ENCODE measurements at places on chromosomes 6 and 20. TPM values are rescaled to one million over a fixed set of nuclear protein-coding genes. Genes with fewer than 3 reads are reported as not detected.

DNA sequence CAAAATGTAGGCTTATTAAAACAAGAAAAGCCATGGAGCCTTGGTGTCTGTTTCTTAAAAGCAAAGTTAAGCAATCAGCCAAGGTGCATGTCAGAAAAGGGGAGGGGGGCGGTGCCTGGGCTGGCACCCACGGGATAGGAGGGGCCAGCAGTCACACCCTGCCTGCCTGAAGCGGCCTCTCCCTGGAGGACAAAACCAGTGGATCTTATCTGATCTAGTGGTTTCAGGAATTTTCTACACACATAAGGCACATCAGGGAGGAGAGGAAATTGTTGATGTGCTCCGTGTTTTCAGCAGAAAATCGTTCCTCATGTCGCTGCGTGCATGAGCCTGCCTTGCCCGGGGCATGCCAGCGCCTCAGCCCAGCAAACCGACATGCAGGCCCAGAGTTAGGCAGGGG lies 276.4 kb downstream of the TAF4 start:
- H3K36me3 ChIP-seq = no peaks in the 10 kb centered on the region
- H3K4me3 ChIP-seq = no peak overlapping the region
- DNase-seq = peak; percentile 15
- no peaks in the 10 kb centered on the region for H3K4me1 ChIP-seq
- H3K27ac ChIP-seq = no peak overlapping the region

DNA sequence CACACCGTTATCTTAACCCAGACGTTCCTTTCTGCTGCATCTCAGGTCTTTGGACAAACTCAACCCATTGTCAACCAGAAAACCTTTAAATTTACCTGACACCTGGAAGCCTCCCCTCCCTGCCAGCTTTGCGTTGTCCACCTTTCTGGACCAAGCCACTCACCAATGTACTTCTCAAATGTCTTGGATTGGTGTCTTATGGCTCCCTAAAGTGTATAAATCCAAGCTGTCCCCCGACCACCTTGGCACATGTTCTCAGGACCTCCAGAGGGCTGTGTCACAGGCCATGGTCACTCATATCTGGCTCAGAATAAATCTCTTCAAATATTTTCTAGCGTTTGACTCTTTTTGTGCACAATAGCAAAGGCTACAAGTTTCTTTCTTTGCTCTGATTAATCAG lies 250.0 kb downstream of the DLL1 start:
- peaks cover 5% of the 10 kb centered on the region for H3K4me1 ChIP-seq
- H3K4me3 ChIP-seq = no peak overlapping the region
- H3K36me3 ChIP-seq = no peaks in the 10 kb centered on the region
- DNase-seq = no peak
- H3K27me3 ChIP-seq = no peaks in the 10 kb centered on the region

- H3K4me1 ChIP-seq = peaks cover 2% of the 10 kb centered on the region
- peak; percentile 45 for DNase-seq
- H3K36me3 ChIP-seq = no peaks in the 10 kb centered on the region
- no peak overlapping the region for H3K4me3 ChIP-seq
- no peak overlapping the region for H3K27ac ChIP-seq
- H3K27me3 ChIP-seq = no peaks in the 10 kb centered on the region
These were observed 358.5 kb upstream of the RUNX2 start for GRCh38 chr6:44969446-44970185.

The BRPF3 gene
- 10.6 TPM for total RNA-seq

DNA sequence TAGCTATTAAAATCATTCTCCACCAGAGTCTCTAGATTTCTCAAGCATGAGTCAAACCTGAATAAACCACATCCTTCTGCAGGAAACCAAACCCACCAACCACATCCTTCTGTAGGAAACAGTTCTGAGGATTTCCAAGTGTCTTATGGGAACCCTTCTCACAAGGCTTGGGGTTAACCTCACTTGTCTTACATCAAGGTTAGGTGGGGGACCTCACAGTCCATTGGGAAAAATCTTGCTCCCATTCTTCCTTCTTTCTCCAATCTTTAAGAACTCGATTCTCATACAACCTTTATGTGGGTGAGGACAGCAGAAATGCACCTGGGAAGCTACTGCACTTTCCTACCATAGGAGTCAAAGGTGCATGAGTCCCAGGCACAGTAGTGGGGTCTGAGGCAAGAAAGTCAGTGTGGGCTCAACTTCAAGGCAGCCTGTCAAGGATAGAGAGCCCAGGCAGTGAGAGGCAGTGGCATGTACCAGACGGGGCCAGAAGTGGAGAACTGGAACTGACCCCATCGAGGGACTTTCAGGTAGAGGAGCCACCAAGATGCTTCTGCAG lies 114.5 kb downstream of the SLC22A3 start:
- H3K4me3 ChIP-seq = no peak overlapping the region
- peaks cover 5% of the 10 kb centered on the region for H3K4me1 ChIP-seq
- H3K27ac ChIP-seq = no peak overlapping the region
- no peaks in the 10 kb centered on the region for H3K27me3 ChIP-seq
- H3K36me3 ChIP-seq = no peaks in the 10 kb centered on the region
- peak; percentile 95 for DNase-seq

DNA sequence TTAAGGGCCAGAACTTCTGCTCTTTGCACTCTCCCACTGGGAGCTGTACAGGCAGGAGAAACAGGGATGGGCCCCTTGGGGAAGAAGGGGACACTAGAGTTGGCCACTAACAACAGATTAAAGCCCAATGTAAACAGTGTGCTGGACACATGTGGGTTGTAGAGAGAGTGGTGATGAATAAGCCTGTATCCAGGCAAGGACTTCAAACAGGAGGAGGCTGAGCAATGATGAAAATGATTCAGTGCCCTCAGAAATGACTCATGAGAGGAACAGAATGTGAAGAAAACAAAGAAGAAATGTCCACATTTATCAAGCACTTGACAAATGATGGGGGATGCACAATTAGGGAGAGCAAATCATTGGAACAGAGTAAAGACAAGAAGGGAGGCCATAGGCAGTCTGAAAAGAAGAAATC lies 242.3 kb downstream of the TBX18 start:
- no peaks in the 10 kb centered on the region for H3K36me3 ChIP-seq
- H3K4me1 ChIP-seq = no peaks in the 10 kb centered on the region
- no peaks in the 10 kb centered on the region for H3K27me3 ChIP-seq
- H3K27ac ChIP-seq = no peak overlapping the region

GRCh38 chr6:150632785-150633485 lies 33.2 kb downstream of the PLEKHG1 start:
- DNase-seq = no peak
- no peak overlapping the region for H3K4me3 ChIP-seq
- no peak overlapping the region for H3K27ac ChIP-seq
- no peaks in the 10 kb centered on the region for H3K4me1 ChIP-seq

GRCh38 chr6:64872633-64873032 lies 834.4 kb downstream of the EYS start:
- H3K4me1 ChIP-seq = no peaks in the 10 kb centered on the region
- no peaks in the 10 kb centered on the region for H3K36me3 ChIP-seq
- no peak overlapping the region for H3K27ac ChIP-seq
- no peak overlapping the region for H3K4me3 ChIP-seq
- DNase-seq = no peak

- H3K27me3 ChIP-seq = no peaks in the 10 kb centered on the region
- no peak for DNase-seq
- peaks cover 12% of the 10 kb centered on the region for H3K36me3 ChIP-seq
- no peak overlapping the region for H3K27ac ChIP-seq
These were observed 153.0 kb downstream of the REV3L start for GRCh38 chr6:111329882-111330633.

GRCh38 chr6:43193929-43194328 lies 11.9 kb downstream of the CUL9 start:
- no peaks in the 10 kb centered on the region for H3K27me3 ChIP-seq
- H3K4me3 ChIP-seq = no peak overlapping the region
- no peaks in the 10 kb centered on the region for H3K4me1 ChIP-seq
- DNase-seq = no peak

The HRH3 gene
- not detected for total RNA-seq

DNA sequence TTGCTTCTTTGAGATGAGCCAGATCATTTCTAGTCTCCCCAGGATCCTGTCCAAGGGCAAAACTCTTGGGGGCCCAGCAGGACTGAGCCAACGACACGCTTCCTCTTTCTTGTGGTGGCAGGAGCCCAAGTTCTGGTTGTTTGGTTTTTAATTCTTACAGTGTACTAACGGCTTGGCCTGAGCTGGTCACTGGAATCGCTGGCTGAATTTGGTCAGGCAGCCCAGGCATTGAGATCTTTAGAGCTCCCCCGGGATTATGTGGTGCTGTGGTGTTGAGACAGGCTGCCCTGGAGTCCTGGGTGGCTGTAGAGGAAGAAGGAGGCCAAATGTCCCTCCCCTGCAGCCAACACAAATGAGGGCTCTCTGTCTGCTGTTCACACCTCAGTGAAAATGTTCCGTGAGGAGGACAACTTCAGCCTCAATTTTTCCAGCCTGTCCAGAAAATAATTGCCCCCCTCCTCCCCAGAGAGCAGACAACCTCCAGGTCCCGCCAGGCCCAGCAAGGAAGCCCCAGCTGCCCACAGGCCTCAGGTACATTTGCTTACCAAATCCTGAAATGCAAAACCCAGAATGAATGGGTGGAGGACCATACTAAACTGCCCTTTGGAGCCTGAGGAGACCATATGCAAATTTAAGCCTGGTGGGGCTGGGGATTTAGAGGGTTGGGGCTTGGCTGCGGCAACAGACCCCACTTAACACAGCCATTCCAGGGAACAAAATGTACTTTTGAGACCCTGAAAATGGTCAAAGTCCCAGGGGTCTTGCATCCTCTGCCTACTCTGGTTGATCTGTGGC lies 23.6 kb downstream of the BNIP5 start:
- H3K4me3 ChIP-seq = no peak overlapping the region
- H3K36me3 ChIP-seq = no peaks in the 10 kb centered on the region
- H3K4me1 ChIP-seq = no peaks in the 10 kb centered on the region
- no peak for DNase-seq
- H3K27ac ChIP-seq = no peak overlapping the region

The C6orf141 gene
- total RNA-seq = 0.77 TPM

The MBOAT1 gene
- total RNA-seq = 6.6 TPM

- no peaks in the 10 kb centered on the region for H3K36me3 ChIP-seq
- H3K4me1 ChIP-seq = no peaks in the 10 kb centered on the region
- H3K27me3 ChIP-seq = peaks cover 48% of the 10 kb centered on the region
These were observed 5.3 kb downstream of the MMP9 start for GRCh38 chr20:46013829-46014516.

- H3K4me3 ChIP-seq = no peak overlapping the region
- no peak for DNase-seq
- no peaks in the 10 kb centered on the region for H3K27me3 ChIP-seq
- no peaks in the 10 kb centered on the region for H3K36me3 ChIP-seq
These were observed 56.8 kb downstream of the ZHX3 start for GRCh38 chr20:41260734-41261220.

GRCh38 chr6:70557998-70558397 lies 8.7 kb upstream of the SDHAF4 start:
- H3K36me3 ChIP-seq = no peaks in the 10 kb centered on the region
- no peak overlapping the region for H3K4me3 ChIP-seq
- no peak for DNase-seq

GRCh38 chr6:44086931-44087574 lies 40.2 kb downstream of the MRPL14 start:
- no peaks in the 10 kb centered on the region for H3K36me3 ChIP-seq
- no peak overlapping the region for H3K4me3 ChIP-seq
- no peaks in the 10 kb centered on the region for H3K27me3 ChIP-seq
- no peaks in the 10 kb centered on the region for H3K4me1 ChIP-seq

DNA sequence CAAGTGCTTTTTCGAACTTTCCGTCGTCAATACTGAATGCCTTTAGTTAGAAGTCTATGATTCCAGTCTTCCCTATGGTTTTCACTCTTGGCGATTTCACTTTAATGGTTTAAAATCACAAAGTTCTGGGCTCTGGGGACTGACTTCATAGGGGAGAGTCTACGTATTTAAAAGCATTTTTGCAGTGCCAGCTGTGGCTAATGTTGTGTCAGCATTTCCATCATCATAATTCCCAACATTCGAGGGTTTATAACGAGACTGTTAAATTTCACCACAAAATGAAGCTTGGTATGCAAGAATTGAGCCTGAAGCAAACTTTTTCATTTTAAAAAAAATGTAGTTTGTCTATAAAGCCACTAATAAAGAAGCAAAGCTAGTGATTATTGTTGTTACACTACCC lies 242.7 kb downstream of the SOX4 start:
- H3K27ac ChIP-seq = no peak overlapping the region
- no peak for DNase-seq
- no peaks in the 10 kb centered on the region for H3K27me3 ChIP-seq

GRCh38 chr6:130781557-130781956 lies 45.6 kb upstream of the SMLR1 start:
- H3K4me1 ChIP-seq = peaks cover 8% of the 10 kb centered on the region
- H3K4me3 ChIP-seq = no peak overlapping the region
- H3K27ac ChIP-seq = no peak overlapping the region
- DNase-seq = no peak
- no peaks in the 10 kb centered on the region for H3K27me3 ChIP-seq

The MOCS1 gene
- 21.8 TPM for total RNA-seq

DNA sequence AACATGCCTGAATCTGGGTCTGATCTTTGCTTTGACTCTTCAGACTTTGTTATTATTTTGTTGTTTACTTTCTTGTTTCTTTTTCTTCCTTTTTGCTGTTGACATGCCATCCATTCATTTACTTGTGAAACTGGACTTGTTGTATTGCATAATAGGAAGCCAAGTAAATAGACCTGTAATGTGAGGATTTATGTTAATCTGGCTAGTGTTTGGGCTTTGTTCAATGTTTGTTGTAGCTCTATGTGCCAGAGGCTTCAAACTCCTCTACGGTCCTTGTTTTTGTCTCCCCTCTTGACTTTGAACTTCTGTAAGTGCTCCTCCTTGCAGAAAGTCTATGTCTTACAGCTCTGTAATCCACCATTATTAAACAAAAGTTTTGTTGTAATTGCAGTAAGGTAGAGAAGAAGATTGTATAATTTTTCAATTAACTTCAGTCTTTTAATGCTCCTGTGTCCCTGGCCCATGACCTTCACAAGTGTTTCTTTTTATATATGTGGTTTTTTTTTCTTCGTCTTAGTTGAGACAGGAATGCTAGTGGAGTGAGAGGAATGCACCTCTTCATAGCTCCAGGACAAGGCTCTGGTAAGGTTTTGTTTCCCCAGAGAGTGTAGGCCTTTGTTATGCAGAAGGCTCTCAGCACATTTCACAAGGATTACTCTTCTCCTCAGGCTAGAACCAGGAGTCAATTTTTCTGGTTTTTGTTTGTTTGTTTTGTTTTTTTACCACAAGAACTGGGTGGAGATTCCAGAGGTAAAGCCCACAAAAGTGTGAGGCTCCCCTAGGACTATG lies 1061.8 kb upstream of the CITED2 start:
- H3K4me3 ChIP-seq = no peak overlapping the region
- DNase-seq = no peak
- H3K4me1 ChIP-seq = peaks cover 7% of the 10 kb centered on the region
- no peaks in the 10 kb centered on the region for H3K27me3 ChIP-seq
- H3K27ac ChIP-seq = no peak overlapping the region

The SPTLC3 gene
- total RNA-seq = 5.9 TPM

The TENT5A gene
- 24.9 TPM for total RNA-seq

- H3K27ac ChIP-seq = no peak overlapping the region
- H3K4me1 ChIP-seq = peaks cover 31% of the 10 kb centered on the region
- H3K27me3 ChIP-seq = no peaks in the 10 kb centered on the region
- H3K36me3 ChIP-seq = no peaks in the 10 kb centered on the region
- no peak for DNase-seq
- H3K4me3 ChIP-seq = no peak overlapping the region
These were observed 7.9 kb downstream of the WFDC3 start for GRCh38 chr20:45783656-45784294.

GRCh38 chr6:134891633-134892032 lies 58.3 kb downstream of the ALDH8A1 start:
- DNase-seq = no peak
- no peaks in the 10 kb centered on the region for H3K27me3 ChIP-seq
- H3K27ac ChIP-seq = no peak overlapping the region
- no peak overlapping the region for H3K4me3 ChIP-seq
- no peaks in the 10 kb centered on the region for H3K36me3 ChIP-seq

The ARMH2 gene
- not detected for total RNA-seq

The CHRNA4 gene
- total RNA-seq = not detected
